ENCODE measurements at places on chromosomes 12 and 14.

DNA sequence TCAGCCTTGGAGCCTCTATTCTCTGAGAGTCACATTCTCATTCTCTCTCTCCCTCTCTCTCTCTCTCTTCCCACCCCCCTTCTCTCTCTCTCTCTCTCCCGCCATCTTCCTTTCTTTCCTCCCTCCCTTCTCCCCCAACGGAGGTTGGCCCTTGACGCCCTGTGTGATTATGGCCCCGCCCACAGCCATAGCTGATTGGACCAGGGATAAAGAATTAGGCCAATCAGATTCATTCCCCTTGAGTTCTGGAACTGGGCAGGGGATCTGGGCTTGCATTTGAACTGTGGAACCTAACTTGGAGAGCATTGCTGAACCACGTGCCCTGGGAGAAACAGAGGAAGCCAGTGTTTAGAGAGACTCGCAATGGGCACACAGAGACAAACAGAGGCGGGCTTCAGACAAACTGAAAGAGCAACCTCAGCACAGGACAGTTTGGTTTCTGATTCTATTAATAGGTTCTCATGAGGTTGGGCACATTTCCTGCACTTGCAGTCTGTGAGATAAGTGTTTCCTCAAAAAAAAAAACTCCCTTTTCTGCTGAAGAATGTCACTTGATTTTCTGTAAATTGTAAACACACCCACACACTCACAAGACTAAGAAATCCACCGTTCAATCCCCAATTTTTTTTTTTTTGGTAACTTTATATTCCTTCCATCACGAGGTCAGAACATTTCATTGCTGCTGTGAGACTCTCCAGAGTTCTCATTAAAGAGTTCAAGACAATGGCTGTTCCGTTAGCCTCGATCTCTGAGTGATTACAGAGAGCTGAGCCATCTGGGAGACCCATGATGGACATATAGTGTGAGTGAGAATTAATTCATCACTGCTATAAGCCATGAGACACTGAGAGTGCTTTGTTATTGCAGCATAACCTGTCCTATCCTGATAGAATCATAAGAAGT lies 3.5 kb upstream of the P2RX7 start:
- DNase-seq: peak; percentile 76

DNA sequence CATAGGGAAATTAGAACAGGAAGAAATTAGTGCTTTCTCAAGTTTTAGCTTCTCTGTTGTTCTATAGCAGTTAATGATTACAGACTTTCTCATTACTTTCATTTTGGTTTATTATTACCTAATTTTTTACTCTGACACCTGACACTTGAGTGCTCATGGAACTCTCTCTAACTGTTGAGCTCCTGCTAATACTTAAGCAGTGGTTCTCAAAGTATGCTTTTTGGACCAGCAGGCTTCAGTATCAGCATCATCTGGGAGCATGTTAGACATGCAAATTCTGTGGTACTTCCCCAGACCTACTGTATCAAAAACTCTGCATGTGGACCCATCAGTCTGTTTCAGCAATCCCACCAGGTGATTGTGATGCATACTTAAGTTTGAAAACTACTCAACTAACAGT lies 235.3 kb downstream of the CCDC91 start:
- DNase-seq: no peak

DNA sequence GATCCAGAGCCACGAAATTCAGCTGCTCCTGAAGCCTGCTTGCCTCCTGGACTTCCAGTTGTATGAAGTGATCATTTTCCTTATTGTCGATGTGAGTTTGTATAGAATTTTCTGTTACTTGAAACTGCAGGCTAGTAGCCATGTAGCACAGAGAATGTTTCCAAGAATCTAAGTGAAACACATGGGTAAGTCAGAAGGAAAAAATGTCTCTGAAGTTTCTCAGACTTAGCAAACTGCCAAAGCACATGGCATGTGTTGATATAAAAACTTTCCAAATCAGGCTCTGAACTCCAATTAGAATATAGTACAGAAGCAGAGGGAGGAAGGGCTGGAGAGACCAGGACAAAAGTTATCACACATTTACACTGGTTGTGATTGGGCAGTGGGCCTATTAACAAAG lies 9.8 kb upstream of the PCNX1 start:
- DNase-seq: no peak

DNA sequence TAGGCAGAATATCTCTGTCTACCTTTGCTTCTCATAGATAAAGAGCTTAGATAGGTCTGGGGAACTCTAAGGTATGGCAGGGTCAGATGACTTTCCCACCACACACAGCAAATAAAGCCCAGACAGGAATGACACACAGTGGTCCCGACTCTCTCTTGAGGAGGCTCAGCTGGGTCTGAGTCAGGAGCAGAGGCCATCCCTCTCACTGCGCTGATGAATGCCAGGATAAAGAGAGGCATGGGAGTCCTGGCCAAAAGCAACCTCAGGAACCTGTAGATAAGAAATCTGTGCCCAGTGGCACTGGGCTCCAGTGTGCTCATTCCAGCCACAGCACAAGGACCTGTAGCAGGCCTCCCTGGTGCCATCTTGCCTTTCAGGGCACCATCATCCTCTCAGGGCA lies 129.4 kb upstream of the PARP11 start:
- DNase-seq: no peak

- DNase-seq: no peak
Measured at GRCh38 chr12:110606253-110606611, 7.7 kb upstream of the TCTN1 start.

DNA sequence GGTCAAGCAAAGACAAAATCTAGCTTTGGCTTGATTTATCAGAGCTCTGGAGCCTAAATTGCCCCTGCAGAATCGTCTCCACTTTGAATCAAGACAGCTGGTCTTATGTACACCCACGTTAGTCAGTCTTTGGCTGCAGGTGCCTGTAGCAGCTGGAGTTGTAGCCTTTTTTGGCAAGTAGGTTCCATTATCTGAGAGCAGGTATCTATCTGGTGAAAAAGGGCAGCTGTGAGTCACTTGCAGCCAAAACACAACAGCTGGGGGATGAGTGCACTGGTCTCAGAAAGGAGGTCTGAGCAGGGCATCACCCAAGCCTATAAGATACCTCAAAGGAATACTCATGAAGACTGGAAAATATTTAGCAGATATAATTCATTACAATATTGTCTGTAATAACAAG lies 43.6 kb upstream of the KCNH5 start:
- no peak for DNase-seq

DNA sequence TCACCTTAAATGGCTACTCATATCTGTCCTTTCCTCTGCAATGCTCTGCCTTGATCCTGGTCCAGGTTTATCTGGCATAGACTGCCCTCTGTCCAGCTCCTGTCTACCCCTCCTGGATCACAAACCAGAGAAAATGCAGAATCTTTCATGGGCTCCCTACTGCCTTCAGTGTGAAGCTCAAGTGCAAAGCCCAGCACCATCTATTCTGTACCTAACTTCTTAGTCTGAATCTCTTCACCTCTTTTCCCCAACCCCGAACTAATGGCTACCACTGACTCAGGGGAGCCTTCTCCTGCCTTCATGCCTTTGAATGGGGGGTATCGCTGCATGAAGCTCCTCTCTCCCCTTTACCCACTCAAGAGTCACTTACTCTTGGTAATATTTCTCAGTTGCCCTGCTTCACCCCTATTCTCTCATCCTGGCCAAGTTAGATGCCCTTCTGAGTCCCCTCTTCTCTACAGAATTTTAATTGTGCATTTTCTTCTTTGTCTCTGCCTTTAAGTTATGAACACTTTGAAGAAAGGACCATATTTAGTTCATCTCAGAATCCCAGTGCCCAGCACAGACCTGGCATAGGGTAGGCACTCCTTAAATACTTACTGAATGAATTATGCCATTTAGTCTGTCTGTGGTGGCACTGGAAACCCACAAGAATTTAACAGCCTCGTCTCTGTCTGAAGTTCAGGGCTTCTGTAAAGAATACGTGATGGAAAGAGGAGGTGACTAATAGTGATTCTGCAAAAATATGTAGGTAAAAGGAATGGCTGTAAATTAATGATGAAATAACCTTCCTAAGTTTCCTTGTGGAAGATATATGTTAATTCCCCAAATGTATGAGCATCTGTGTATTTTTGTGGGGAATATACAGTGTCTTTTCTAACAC lies 191.3 kb upstream of the AMIGO2 start:
- no peak for DNase-seq
